ENCODE measurements at places on chromosomes 16 and 17. TPM values are rescaled to one million over a fixed set of nuclear protein-coding genes. Genes with fewer than 3 reads are reported as not detected.

The NPIPB6 gene
- 2.8 TPM for total RNA-seq

The TVP23B gene
- 23.8 TPM for total RNA-seq

The KRTAP4-6 gene
- total RNA-seq = not detected

The AANAT gene
- total RNA-seq = not detected

The SOX9 gene
- not detected for total RNA-seq

The CEMP1 gene
- 0.25 TPM for total RNA-seq

The ETV4 gene
- 2.1 TPM for total RNA-seq

The TXNDC17 gene
- total RNA-seq = 61.3 TPM
